Testis (tissue), 5 donors: ENCODE measurements at places on chromosomes 4 and X. TPM values are rescaled to one million over a fixed set of nuclear protein-coding genes. Genes with fewer than 3 reads are reported as not detected.

- no peak for DNase-seq
Observed at GRCh38 chr4:152369902-152370295, 166.0 kb downstream of the FBXW7 start.

GRCh38 chrX:153642655-153643430 is 4.2 kb upstream of the DUSP9 start:
- DNase-seq = no peak

DNA sequence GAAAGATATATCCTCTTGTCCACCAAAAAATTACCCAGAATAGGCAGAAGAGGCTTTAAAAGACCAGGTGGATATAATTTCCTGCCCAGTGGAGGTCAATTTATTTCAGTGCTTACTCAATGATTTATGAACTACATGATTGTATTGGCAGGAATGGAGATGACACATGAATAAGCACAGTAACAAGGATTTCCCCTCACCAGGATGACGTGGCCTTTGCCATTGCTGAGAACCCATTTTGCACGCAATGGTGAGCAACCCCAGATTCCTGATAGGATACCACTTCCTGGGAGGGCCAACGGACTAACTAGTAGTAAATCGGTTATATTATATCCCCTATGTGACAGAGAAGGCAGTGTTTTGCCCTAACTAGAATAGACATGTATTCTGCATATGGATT is 11.6 kb upstream of the TTC29 start:
- DNase-seq = no peak

- no peak for DNase-seq
Observed at GRCh38 chr4:189773909-189774308, 166.8 kb upstream of the FRG1 start.

DNA sequence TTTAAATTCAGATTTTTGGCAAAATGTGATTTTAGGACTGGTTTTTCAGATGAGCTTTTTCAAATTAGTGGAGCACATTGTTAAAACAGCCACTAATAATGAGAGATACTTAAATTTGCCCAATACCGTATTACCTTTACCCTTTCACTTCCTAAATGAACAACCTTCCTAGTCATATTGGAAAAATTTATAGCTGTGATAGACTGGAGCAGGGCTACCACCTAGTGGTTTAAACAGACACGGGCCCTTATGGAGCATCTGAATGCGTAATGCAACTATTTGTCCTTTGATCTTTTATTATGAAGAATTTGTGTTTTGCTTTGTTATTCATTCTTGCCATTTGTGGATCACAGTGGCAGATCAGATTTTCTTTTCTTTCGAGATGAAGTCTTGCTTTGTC is 72.7 kb downstream of the KDM6A start:
- DNase-seq = no peak

- no peak for DNase-seq
Observed at GRCh38 chr4:153785910-153786721, 2.8 kb downstream of the SFRP2 start.

SMIM14 gene
- 32.0 TPM for total RNA-seq

ZCCHC18 gene
- 17.2 TPM for total RNA-seq

DNA sequence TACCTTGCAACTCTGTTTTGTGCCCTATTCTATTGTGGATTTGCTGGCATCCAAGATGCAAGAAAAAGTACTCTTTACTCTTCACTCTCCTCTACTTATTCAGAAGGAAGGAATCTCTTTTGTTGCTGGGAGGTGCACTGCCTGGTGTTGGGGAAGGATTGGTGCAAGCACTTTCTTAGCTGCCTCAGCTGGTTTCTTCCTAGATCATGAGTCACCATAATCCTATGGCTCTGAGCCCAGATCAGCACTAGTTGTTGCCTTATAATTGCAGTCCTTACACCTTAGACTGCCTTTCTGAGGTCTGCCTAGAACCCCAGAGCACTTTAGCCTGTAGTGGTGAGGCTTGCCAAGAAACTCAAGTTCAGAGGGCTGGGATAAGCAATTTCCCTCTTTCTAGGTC is 37.0 kb upstream of the CT83 start:
- DNase-seq = no peak

- no peak for DNase-seq
Observed at GRCh38 chr4:188989371-188989770, 850.1 kb downstream of the TRIML1 start.

GPR50 gene
- 0.24 TPM for total RNA-seq

GRCh38 chrX:9166584-9166944 is 132.6 kb upstream of the FAM9B start:
- no peak for DNase-seq

GABRE gene
- total RNA-seq = 7.9 TPM

DNA sequence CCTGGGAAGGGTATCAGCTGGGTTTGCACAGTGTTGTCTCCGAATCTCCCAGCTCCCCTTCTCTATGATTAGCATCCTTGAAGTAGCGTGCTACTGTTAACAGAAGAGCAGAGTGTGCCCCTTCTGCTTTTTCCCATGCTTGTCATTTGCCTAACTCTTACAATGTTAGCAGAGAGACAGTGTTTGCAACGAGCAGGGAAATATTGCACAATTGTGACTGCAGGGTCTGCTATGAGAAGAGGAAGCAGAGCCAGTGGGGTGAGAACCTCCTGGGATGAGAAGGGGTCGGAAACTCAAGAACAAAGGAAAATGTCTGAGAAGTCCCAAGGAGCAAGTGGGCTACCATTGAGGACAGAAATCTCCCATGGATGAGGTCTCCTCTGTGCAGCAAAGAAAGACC is 7.8 kb upstream of the CHRNA9 start:
- no peak for DNase-seq

GRCh38 chrX:109855501-109855900 is 122.4 kb upstream of the ACSL4 start:
- DNase-seq = no peak

DNA sequence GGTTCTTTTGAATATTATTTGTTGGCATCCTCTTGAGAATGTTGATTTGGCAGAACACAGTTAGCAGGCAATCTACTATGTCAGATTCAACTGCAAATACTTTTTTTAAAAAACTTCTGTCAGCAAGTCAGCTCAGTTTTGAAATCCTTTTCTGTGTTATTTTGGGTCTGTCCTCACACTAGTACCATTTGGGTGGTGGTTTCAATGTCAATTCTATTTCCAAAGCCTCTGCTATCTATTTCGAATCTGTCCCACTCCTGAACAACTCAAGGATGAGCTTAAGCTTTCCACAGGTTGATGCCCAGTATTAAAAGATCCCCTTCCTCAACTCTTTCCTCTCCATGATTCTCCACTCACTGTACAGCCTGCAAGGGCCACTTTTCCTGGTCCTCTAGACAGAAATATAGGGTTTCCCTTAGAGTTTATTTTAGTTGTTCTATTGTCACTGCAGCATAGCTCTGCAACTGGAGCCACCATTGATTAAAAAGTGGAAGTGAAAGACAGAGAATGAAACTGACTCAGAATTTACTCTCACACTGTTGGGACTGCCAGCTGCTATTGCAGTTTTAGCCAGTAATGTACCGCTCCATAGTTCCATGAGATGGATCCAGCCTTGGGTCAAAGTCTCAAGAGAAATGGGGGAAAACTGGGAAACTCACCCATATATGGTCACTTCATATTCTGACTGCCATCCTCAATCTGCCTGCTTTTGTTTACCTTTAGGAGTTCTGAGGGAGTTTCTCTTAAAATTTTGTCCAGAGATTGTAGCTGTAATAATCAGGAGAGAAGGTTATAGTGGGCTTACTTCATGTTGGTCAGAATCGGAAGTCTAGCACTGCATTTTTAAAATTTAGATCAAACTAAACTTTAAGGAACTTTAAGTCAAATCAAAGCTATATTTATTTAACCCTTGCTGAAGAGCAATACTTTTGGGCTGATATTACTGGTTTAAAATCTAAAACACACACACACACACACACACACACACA is 14.6 kb downstream of the HDX start:
- DNase-seq = no peak
